ENCODE measurements at places on chromosomes 1 and 21.

- no peak for DNase-seq
These were observed 3.1 kb upstream of the DSCAM start for GRCh38 chr21:40850071-40850470.

DNA sequence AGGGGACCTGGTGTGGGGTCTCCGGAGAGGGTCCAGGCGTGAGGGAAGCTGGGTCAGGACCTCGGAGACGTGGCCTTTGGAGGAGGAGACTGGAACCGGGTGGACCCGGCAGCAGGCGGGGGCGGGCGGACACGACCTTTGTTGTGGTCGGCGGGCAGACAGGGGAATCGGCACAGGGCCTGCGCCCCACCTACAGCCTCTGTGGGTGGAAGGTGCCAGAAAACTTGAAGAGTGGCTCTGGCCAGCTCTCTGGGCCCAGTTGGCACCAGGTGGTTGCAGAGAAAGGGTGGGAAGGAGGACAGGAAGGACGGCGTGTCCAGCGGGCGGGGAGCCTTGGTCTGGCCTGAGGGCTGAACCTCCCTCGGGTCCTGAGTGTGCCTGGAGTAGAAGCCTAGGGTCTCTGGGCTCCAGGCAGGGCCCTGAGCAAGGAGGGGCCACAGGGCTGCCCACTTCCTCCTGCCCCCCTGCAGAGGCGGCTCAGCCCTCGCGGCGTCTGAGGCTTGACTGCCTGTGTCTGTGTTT is 7.7 kb upstream of the TTLL10 start:
- no peak for DNase-seq

DNA sequence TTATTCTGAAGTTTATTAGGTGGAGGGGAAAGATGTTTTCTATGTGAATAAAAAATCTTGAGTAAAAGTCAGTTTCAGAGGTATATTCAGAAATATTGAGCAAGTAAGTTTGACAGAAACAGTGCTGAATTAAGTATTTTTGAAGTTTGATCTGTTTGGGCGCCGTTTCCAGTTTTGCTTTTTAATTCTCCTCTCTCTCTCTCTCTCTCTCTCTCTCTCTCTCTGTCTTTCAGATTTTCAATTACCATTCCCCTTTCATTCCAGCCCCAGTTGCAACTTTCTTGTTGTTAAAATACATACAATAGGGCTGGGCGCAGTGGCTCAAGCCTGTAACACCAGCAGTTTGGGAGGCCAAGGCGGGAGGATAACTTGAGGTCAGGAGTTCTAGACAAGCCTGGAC is 24.0 kb downstream of the ADGRL2 start:
- DNase-seq: no peak

GRCh38 chr1:228734881-228735801 is at the start of gene RHOU:
RHOU (plus strand) TSS chr1:228735479; CDS start chr1:228735743, 264 bp downstream.
- DNase-seq: no peak

DNA sequence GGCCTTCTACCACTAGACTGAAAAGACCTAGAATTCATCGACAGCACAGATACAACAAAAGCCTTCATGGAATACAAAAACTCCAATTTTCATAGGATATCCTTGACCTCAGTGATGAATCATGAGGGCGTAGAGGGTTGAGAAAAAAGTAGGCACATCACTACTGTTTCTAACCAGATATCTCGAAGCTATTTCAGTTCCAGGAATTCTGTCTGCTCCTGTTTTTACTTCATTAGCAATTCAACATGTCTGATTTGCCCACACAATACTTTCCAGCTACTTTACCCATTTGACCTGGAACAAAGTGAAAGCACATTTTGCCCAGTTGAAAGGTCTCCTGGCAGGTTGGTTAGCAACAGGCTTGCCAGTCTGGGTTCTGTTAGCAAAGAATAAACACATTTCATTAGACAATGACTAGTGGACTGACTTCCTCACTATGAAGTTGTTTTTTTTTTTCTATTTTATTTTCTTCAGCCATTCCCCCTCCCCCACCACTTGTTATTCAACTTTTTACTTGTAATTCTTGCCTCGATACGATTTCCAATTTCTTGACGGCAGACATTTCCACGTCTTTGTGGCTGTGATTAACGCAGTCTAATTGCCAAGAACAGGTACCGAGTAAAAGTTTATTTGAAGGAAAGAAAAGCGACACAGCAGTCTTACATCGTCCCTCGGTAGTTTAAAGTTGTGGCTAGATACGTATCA is 4.0 kb upstream of the ZBTB18 start:
- DNase-seq: no peak

GRCh38 chr21:16750926-16751325 is 761.9 kb upstream of the CXADR start:
- no peak for DNase-seq

DNA sequence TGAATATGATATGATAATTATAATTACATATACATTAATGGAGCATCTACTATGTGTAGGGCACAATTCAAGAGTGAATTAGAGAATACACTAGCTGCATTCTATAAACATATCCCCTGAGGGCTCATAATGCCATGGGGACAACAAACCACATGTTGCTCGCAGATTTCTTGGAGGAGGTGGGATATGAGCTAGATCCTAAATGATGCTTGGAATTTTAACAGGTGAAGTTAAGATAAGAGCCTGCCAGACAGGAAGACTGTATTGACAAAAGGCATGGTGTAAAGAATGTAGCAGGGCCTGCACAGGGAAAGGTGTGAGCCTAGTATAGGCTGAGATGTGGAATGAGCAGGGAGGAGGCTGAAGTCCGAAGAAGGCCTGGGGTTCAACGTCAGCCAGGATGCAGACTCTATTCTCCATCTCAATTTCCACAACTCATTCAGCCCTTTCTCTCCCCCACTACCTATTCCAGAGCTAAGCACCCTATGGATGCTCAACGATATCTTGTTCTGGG is 120.2 kb downstream of the ELAVL4 start:
- DNase-seq: no peak

DNA sequence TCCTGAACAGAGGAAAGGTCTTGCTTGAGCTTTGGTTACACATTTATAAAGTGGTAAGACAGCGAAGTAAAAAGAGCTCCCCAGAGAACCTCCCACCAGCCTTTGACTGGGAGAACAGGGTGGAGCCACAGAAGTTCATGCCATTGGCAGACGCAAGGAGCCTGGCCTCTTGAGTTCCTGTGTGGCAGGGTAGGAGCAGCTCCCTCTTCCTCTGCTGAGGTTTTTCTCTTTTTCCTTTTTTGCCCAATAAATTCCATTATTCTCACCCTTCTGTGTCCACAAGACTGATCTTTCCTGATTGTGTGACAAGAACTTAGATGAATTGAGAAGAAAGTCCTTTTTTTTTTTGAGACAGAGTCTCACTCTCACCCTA is 4.3 kb downstream of the THEM4 start:
- no peak for DNase-seq

DNA sequence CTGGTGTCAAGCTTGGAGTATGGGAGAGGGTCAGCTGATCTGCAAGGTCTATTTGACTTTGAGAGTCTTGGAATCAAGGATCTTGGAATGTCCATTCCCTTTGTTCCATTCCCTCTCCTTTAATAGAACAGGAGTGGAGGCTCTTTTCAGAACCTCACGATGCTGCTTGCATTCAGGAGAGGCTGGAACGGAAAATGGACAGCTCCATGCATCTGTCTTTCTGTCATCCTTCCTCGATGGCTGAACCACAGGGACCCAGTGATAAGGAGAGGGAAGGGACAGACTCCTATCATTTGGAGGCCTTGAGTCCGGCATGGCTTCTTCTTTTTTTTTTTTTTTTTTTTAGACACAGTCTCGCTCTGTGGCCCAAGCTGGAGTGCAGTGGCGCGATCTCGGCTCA is 14.9 kb upstream of the LIN28A start:
- no peak for DNase-seq

DNA sequence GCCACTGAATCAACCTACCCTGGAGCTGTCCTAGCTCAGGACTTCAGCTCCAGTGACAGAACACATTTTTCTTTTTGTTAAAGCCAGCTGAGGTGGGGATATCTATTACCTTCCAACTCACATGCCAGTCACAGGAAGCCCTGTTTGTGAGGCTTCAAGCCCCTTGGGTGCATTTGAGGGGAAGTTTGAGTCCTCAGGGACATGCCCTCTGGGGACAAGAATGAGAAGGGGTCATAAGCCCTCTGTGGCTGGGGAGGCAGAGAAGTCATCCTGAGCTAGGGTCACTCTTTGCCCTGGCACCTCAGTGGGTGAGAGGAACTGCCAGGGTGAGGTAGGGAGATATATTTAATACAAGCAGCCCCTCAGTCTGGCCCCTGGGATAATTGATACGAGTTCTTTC is 33.5 kb upstream of the CLDN14 start:
- DNase-seq: no peak

DNA sequence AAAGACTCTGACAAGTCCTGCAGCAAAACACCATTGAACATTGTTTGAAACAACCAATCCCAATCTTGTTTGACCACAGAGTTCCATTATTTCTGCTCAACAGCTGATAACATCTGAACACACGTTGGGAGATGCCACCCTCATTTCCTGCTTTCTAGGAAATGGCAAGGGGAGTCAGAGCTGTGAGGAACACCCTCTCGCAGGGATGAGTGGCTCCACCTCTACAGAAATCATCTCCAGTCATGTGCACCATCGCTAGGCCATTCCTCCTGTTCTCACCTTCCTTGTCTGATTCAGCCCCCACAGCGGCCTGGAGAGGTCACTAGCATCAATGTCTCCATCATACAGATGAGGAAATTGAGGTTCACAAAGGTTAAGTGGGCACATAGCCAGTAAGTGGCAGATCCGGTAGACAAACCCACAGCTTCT is 22.4 kb upstream of the RUNX3 start:
- DNase-seq: no peak

DNA sequence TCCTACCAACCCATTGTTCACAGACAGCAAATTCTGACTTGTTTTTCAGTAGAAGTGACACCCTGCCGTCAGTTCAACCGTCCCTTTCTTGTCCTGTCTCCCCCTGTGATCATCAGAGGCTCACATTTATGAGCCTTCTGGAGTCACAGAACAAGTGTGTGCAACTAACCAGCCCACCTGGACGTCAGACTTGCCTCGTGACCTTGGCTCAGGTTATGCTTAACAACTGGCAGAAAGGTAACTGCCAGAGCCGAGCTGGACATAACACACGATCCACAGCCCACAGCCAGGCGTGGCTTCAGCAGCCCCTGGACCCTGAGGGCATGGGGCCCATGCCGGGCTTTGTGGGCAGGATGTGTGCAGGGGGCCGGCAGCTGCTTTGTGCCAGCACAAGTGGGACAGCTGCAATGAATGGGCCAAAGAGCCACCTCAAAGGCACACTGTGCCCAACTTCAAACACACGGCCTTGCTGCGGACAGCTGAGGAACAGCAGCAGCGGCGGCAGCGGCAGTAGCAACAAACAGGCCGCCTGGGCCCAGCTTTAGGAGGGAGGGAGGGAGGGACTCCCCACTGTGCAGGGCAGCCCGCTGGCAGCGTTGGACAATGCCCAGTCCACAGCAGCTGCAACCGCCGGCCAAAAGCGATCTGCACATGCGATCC is 103.9 kb downstream of the ZBTB18 start:
- DNase-seq: no peak
